ENCODE measurements at places on chromosomes 2 and 18. TPM values are rescaled to one million over a fixed set of nuclear protein-coding genes. Genes with fewer than 3 reads are reported as not detected.

SLC9A4 gene
- total RNA-seq: not detected

GPD2 gene
- 46.5 TPM for total RNA-seq

CNDP1 gene
- not detected for total RNA-seq

HIBCH gene
- total RNA-seq: 39.0 TPM

ASTL gene
- total RNA-seq: not detected

NEU4 gene
- total RNA-seq: 7.5 TPM

RBM44 gene
- total RNA-seq: 0.17 TPM

CRACDL gene
- 2.8 TPM for total RNA-seq

RPRM gene
- total RNA-seq: not detected

CHRND gene
- total RNA-seq: 115 TPM

NLRC4 gene
- 0.75 TPM for total RNA-seq

- H3K27me3 ChIP-seq: no peaks in the 10 kb centered on the region
- H3K27ac ChIP-seq: no peak overlapping the region
- H3K36me3 ChIP-seq: no peaks in the 10 kb centered on the region
These were observed 108.5 kb downstream of the PLB1 start for GRCh38 chr2:28604284-28604843.

DNA sequence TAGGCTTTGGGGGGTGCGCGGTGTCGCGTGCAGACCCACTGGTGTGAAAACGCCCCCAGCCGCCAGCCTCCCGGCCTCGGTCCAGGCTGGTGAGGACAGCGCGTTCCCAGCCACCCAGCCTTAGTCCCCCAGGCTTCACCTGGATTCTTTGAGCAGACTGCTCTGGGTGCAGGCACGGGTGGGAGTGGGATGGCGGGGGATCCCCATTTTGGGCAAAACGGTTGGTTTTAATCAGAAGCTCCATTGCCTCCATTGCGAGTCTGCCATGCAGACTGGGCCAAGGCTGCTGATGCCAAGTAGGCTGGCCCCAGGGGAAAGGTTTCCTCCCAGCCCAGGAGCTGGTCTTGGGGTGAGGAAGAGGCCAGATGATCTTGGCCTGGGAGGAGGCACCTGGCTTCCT lies 445 bp downstream of the MLPH start:
- no peak for DNase-seq
- H3K4me1 ChIP-seq: peaks cover 4% of the 10 kb centered on the region
- peaks cover 16% of the 10 kb centered on the region for H3K27me3 ChIP-seq

DNA sequence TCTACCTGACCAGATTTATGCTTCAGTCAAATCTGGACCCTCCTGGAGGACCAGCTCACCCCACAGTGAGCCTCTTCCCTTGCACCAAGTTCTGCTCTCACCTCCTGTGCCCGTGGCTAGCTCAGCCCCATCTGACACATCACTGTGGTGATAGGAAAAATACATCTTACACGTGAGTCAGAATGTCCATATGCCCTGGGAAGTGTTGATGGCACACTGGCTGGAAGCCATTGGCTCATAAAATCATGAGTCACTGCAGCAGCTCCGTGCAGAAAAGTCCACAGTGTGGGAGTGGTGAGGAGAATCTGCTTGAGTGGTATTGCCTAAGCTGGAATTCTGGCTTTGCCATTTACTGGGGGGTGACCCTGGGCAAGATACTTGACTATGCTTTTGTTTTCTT lies 42.6 kb upstream of the RAPGEF4 start:
- no peaks in the 10 kb centered on the region for H3K36me3 ChIP-seq
- no peaks in the 10 kb centered on the region for H3K4me1 ChIP-seq
- no peak overlapping the region for H3K27ac ChIP-seq

GRCh38 chr2:48851161-48851560 lies 95.6 kb upstream of the LHCGR start:
- DNase-seq: no peak
- H3K36me3 ChIP-seq: no peaks in the 10 kb centered on the region
- no peaks in the 10 kb centered on the region for H3K4me1 ChIP-seq
- no peak overlapping the region for H3K27ac ChIP-seq
- no peak overlapping the region for H3K4me3 ChIP-seq

- H3K4me3 ChIP-seq: no peak overlapping the region
- DNase-seq: no peak
- peaks cover 39% of the 10 kb centered on the region for H3K4me1 ChIP-seq
- H3K27ac ChIP-seq: no peak overlapping the region
- H3K27me3 ChIP-seq: no peaks in the 10 kb centered on the region
- H3K36me3 ChIP-seq: no peaks in the 10 kb centered on the region
These were observed 136.9 kb downstream of the SEPTIN10 start for GRCh38 chr2:109476641-109477441.

DNA sequence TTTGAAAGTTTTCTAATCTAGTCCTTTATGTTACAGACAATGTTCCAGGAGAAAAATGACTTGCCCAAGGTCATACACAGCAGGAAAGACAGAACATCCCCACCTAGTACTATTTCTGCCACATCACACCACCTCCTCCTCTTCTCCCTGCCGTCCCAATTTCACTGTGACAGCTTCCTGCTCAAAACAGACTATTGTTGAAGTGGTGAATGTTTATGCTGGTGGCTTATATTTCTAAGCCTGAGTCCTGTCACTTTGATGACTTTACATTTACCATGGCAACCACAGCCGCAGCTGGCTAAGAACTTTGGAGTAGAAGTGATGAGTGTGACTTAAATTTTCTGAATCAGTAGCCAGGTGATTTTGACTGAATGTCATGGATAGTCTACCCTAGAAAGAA lies 10.0 kb downstream of the GALNT5 start:
- no peaks in the 10 kb centered on the region for H3K4me1 ChIP-seq
- H3K4me3 ChIP-seq: no peak overlapping the region
- peaks cover 4% of the 10 kb centered on the region for H3K27me3 ChIP-seq
- no peaks in the 10 kb centered on the region for H3K36me3 ChIP-seq
- DNase-seq: no peak

GRCh38 chr18:30730915-30731314 lies 311.6 kb downstream of the DSC3 start:
- no peaks in the 10 kb centered on the region for H3K4me1 ChIP-seq
- no peak overlapping the region for H3K27ac ChIP-seq
- H3K27me3 ChIP-seq: no peaks in the 10 kb centered on the region
- DNase-seq: no peak
- H3K36me3 ChIP-seq: no peaks in the 10 kb centered on the region
- no peak overlapping the region for H3K4me3 ChIP-seq

DNA sequence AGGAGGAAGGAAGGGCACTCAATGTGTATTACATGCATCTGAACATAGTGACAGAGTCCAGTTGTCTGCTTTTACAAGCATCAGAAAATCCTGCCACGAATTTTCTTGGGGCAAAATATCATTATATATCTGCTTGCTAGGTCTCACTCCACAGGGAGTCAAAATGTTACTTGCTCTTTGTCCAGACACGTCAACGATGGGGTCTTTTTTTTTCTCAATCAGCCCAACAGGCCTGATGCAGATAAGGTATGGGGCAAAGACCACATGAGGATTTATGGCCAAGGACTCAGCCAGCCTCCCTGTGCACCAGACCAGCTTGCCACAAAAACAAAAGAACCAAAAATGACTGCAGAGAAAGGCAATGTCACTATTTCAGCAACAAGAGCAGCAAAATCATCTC lies 323.4 kb upstream of the PKDCC start:
- H3K27me3 ChIP-seq: no peaks in the 10 kb centered on the region
- no peaks in the 10 kb centered on the region for H3K36me3 ChIP-seq
- H3K4me1 ChIP-seq: no peaks in the 10 kb centered on the region
- H3K4me3 ChIP-seq: no peak overlapping the region
- H3K27ac ChIP-seq: no peak overlapping the region
- no peak for DNase-seq

- no peaks in the 10 kb centered on the region for H3K27me3 ChIP-seq
- H3K36me3 ChIP-seq: no peaks in the 10 kb centered on the region
- no peak for DNase-seq
- peak overlapping the region; percentile 86 for H3K4me3 ChIP-seq
These were observed 1.3 kb downstream of the PIAS2 start for GRCh38 chr18:46915800-46916550.

DNA sequence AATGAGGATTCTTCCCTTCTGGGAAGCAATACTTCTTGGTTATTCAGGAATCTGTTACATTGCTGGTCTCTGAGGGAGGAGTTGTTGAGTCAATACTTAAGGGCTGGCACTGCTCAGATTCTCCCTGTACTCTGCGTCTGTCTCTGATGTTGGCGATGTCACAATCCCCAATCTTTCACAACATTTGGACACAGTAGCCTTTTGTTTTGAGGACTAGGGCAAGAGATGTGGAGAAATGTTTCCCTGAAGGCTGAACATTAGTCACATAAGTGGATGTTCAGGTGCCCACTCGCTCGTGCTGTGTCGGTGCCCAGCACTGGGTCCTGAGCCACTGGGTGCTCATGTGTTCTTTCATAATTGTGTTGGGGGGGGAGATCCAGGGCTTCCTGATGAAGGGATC lies 55.0 kb downstream of the MAPK4 start:
- no peak overlapping the region for H3K27ac ChIP-seq
- no peak overlapping the region for H3K4me3 ChIP-seq
- no peaks in the 10 kb centered on the region for H3K4me1 ChIP-seq
- H3K27me3 ChIP-seq: no peaks in the 10 kb centered on the region

DNA sequence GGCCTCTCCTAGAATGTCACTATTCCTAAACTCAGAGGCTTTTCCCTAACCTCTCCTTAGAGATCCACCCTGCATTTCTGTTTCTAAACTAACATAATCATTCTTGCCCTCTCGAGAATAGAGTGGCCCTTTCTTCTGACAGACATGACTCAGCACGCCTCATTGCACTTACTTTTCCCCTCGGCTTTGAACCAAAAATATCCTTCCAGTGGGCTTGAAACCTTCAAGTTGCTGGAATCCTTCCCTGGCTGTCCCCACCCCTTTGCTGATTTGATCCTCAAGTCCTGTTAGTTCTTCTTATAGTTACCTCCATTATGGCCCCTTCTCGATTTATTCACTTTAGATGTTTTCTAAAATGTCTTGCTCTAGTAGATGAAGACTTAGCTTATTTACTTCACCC lies 158.0 kb downstream of the LTBP1 start:
- no peak overlapping the region for H3K4me3 ChIP-seq
- no peak for DNase-seq
- H3K27ac ChIP-seq: no peak overlapping the region
- H3K4me1 ChIP-seq: peaks cover 3% of the 10 kb centered on the region

DNA sequence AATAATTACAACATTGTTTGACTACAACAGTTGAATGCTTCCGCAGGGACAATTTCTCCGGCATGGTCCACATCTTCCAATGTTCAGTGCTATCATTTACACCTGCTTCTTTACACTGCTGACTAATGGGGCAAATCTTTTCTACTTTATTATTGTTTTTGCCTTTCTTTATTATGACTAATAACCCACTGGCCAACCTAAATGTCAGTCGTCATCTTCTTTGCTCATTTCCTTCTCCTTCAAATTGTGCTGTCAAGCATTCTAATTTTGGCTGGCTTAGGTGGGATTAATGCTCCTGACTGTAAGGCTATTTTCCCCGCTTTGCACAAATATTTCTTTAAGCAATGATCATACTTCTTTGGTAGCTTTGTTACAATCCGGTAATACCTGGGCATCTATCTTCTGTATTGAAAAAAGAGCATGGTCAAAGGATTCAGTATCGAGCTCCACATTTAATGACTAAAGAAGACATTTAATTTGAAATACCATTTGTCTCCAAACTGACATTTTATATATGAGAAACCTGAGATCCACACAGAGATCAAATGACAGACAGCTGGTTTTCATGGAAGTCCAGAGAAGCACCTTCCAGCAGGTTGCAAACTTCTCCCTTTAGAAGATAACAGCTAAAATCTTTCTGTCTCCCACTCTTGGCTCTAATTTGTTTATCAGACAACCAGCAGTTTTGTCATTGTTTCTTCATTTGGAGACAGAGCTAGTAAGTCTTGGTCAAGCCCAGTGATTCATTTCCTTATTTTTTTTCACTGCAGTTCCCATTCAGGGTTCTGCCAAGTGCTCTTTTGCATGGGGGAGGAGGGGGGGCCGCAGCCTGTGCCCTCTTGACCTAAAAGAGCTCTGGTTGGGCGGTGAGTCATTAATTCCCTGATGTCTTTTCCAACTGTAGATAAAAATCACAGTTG lies 132.9 kb downstream of the SOCS6 start:
- no peak overlapping the region for H3K4me3 ChIP-seq
- no peaks in the 10 kb centered on the region for H3K36me3 ChIP-seq
- peaks cover 7% of the 10 kb centered on the region for H3K4me1 ChIP-seq
- peak overlapping the region; percentile 18 for H3K27ac ChIP-seq

GRCh38 chr2:233756429-233757081 lies 3.5 kb upstream of the UGT1A1 start:
- H3K27ac ChIP-seq: no peak overlapping the region
- H3K27me3 ChIP-seq: no peaks in the 10 kb centered on the region
- no peaks in the 10 kb centered on the region for H3K4me1 ChIP-seq
- no peaks in the 10 kb centered on the region for H3K36me3 ChIP-seq
- DNase-seq: no peak
- H3K4me3 ChIP-seq: no peak overlapping the region

DNA sequence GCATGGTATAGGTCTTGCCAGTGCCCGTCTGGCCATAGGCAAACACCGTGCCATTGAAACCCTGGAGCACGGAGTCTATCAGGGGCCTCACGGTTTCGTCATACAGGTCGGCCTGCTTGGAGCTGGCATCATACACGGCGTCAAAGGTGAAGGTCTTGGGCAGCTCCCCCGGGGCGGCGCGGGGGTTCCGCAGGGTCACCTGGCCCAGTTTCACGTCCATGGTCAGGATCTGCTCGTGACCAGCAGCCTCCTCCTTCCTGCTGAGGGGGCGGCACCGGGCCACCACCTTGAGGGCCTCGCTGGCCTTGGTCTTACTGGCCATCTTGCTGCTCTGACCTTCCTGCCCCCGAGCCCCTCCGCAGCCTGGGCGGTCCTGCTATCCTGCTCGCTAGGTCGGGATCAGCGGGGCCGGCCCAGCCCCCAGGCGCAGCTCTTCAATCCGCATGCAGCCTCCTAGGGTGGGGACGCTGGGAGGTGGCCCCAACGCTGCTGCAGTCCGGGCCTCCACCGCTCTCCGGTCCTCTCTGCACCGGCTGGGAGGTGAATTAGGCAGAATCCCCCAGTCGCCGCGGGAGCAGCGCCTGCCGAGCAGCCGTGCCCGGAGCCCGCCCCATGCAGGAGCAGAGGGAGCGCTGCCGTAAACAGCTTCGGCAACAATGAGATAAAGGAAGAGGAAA lies 563 bp downstream of the KIF3C start:
- H3K27me3 ChIP-seq: no peaks in the 10 kb centered on the region
- H3K36me3 ChIP-seq: no peaks in the 10 kb centered on the region
- peaks cover 5% of the 10 kb centered on the region for H3K4me1 ChIP-seq
- H3K4me3 ChIP-seq: peak overlapping the region; percentile 83
- DNase-seq: peak; percentile 21

DNA sequence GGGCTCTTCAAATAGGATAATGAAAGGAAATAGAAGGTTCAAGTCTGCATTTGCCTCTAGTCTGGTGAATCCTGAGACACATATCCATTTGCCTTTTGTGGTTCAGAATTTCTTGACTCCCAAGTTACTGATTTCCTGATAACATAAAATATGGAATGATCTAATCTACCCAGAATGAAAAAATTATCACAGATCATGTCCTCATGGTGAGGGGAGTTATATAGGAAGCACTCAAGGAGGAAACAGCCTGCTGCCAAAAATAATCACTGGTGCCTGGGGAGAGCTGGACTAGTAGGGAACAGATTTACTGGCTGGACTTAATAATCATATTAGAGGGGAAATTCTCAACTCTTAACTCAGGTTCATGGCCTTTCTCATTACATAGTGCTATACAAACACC lies 95.5 kb upstream of the STK17B start:
- no peaks in the 10 kb centered on the region for H3K27me3 ChIP-seq
- no peaks in the 10 kb centered on the region for H3K4me1 ChIP-seq
- DNase-seq: no peak
- H3K4me3 ChIP-seq: no peak overlapping the region
